Activated naive CD8-positive, alpha-beta T cell treated with anti-CD3 and anti-CD28 coated beads for 36 hours (primary cell): ENCODE measurements at places on chromosomes 7 and 10. TPM values are rescaled to one million over a fixed set of nuclear protein-coding genes. Genes with fewer than 3 reads are reported as not detected.

ACTL6B gene
- not detected for total RNA-seq

SLC16A9 gene
- 2.4 TPM for total RNA-seq

ETV1 gene
- not detected for total RNA-seq

FLNC gene
- total RNA-seq = 0.23 TPM

EGFR gene
- not detected for total RNA-seq

AGAP9 gene
- total RNA-seq = 2.8 TPM

IL6 gene
- 0.60 TPM for total RNA-seq

TYSND1 gene
- total RNA-seq = 15.9 TPM

- no peak for DNase-seq
- no peak overlapping the region for H3K4me3 ChIP-seq
- H3K4me1 ChIP-seq = no peaks in the 10 kb centered on the region
- H3K36me3 ChIP-seq = no peaks in the 10 kb centered on the region
- H3K27ac ChIP-seq = no peak overlapping the region
- H3K27me3 ChIP-seq = peaks cover 3% of the 10 kb centered on the region
These were observed 472.6 kb downstream of the PLXNA4 start for GRCh38 chr7:132103718-132104117.

DNA sequence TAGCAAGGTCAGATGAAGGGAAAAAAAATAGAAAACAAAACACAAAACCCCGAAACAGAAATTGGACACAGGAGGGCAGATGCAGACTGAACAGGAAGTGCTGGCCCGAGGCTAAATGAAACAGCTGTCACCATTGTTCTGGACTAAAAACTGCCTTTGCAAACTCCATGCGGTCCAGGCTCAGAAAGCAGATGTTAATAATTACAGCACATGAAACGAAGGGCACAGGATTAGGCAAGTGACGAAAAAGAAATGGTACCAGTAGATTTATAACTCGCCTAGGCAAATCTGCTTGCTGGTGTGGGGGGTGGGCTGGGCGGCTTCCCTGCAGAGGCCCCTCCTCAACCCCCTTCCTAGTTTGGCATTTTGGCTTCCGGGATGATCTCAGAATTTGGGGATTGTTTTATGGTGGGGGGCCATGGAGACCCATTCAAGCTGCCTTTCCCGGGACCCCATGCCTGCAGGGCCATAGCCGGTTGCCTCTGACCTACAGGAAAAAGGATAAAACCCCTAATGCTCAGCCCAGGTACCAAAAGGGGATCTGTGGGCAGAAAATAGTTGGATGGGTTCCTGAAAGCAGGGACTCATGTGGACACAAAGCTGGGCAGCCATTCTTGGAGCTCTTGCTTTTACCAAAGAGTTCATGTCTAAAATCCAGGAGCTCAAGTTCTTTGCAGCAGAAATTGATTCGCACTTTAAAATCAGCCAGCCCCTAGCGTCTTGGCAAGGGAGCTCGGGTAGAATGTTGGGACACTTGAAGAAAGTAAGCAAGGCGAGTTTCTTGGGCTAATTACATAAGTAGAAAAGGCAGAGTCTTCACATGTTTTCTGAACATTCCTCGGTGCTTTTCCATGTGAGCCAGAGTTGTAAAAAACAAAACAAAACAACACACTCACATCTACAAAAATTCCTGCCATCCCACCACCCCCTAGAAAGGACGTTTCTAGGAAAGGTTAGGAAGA lies 39.0 kb upstream of the EMX2 start:
- DNase-seq = no peak
- H3K4me3 ChIP-seq = no peak overlapping the region
- H3K36me3 ChIP-seq = no peaks in the 10 kb centered on the region
- no peak overlapping the region for H3K27ac ChIP-seq
- no peaks in the 10 kb centered on the region for H3K4me1 ChIP-seq

DNA sequence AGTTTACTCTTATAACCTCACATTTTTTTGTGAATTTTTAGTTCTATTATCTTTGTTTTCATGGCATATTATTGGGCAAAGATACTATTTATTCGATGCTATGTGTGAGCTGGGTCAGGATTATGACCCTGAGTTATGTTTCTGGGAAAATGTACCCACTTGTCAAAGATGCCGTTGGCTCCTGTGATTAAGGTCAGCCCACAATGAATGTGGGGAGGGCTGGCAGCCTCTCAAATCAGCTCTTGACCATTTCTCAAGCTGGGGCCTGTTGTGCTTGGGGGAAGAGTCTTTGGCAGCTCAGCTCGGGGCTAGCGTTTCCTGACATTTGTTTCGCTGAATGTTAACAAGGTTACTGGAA lies 97.5 kb downstream of the TCF7L2 start:
- H3K36me3 ChIP-seq = no peaks in the 10 kb centered on the region
- H3K27ac ChIP-seq = no peak overlapping the region
- peaks cover 20% of the 10 kb centered on the region for H3K4me1 ChIP-seq
- H3K4me3 ChIP-seq = no peak overlapping the region

GRCh38 chr10:131079314-131079713 lies 232.2 kb downstream of the TCERG1L start:
- H3K4me1 ChIP-seq = peaks cover 17% of the 10 kb centered on the region
- no peaks in the 10 kb centered on the region for H3K27me3 ChIP-seq
- H3K4me3 ChIP-seq = no peak overlapping the region
- no peak overlapping the region for H3K27ac ChIP-seq

DNA sequence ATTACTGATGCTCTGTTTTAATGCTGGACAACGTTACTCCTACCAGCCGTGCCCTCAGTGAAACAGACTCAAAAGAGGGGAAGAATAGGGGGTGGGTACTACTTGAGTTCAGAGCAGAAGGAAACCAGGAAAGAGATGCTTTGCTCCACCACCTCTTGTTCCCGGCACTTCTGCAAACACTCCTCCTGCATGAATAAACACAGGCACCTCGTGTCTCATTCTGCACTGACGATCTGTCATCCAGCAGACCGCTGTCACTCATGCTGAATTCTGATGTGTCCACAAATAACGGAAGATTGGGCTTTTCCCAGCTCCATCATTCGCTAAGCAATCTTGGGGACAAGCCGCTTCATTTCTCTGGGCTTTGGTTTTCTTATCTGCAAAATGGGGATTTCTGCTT lies 26.7 kb downstream of the YWHAG start:
- H3K27me3 ChIP-seq = no peaks in the 10 kb centered on the region
- peaks cover 30% of the 10 kb centered on the region for H3K4me1 ChIP-seq
- H3K27ac ChIP-seq = no peak overlapping the region
- H3K4me3 ChIP-seq = no peak overlapping the region

GRCh38 chr10:14592026-14592425 lies 182.7 kb downstream of the FAM107B start:
- H3K4me3 ChIP-seq = no peak overlapping the region
- H3K27ac ChIP-seq = no peak overlapping the region
- peaks cover 74% of the 10 kb centered on the region for H3K36me3 ChIP-seq
- H3K27me3 ChIP-seq = no peaks in the 10 kb centered on the region
- no peak for DNase-seq

DNA sequence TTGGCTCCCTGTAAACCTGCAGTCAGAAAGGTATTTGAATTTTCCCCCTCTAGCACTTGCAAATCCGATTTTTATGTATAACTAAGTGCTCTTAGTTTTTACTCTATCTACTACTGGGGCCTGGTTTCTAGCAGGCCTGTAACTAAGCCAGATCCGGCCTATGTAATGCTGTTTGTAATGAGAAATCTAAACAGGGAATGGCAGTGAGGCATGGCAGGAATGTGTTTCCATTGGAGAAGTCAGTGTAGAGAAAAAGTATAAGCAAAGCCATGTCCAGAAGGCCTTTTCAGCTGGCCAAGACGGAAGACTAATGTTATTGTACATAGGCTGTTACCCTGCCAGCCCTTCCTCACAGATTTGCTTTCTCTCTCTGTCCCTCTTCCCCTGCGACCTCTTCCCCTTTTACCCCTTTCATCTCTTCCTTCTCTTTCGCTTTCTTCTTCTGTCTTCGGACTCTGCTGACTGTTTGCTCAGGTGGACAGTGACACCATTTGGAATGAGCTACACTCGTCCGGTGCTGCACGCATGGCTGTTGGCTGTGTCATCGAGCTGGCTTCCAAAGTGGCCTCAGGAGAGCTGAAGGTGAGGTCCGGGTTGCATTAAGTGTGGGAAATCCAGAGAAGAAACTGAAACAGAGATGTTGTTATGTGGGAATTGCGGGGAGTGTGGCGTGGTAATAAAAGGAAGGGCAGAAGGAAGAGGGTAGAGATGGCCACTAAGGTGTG lies 297.5 kb downstream of the HDAC9 start:
- no peak overlapping the region for H3K27ac ChIP-seq
- DNase-seq = no peak
- H3K4me1 ChIP-seq = no peaks in the 10 kb centered on the region
- H3K4me3 ChIP-seq = no peak overlapping the region
- no peaks in the 10 kb centered on the region for H3K27me3 ChIP-seq

DNA sequence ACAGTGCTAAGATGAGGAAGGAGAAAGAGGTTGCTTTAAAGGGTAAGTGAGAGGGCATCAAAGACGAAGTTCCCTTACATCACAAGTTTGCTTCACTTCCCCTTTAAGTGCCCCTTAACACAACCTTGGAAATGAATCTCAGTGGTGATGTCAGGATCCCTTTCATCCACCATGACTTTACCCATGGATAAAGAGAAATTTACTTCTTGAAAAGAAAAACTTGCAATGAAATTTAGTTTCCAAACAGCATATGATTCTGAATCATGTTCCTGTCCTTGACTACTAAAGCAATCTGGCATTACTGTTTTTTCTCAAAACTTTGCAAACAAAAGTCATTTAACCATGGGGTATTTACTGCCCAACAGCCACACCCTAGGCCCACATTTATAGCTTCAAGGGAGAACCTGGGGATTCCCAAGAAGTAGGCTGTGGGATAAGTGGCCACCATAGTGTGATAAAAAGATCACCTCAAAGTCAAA lies 135.9 kb downstream of the ITGB8 start:
- no peaks in the 10 kb centered on the region for H3K36me3 ChIP-seq
- H3K27me3 ChIP-seq = no peaks in the 10 kb centered on the region
- no peak for DNase-seq
- H3K4me3 ChIP-seq = no peak overlapping the region
- no peaks in the 10 kb centered on the region for H3K4me1 ChIP-seq

GRCh38 chr10:114042895-114043531 lies 653 bp upstream of the ADRB1 start:
- peaks cover 13% of the 10 kb centered on the region for H3K4me1 ChIP-seq
- H3K36me3 ChIP-seq = no peaks in the 10 kb centered on the region
- H3K27ac ChIP-seq = no peak overlapping the region
- DNase-seq = peak; percentile 14

GRCh38 chr10:120990831-120991230 lies 139.7 kb downstream of the WDR11 start:
- DNase-seq = no peak
- H3K4me1 ChIP-seq = no peaks in the 10 kb centered on the region
- no peaks in the 10 kb centered on the region for H3K36me3 ChIP-seq
- H3K4me3 ChIP-seq = no peak overlapping the region
- H3K27ac ChIP-seq = no peak overlapping the region
- H3K27me3 ChIP-seq = peaks cover 16% of the 10 kb centered on the region

GRCh38 chr7:26705567-26705966 lies 158.8 kb downstream of the SKAP2 start:
- H3K27ac ChIP-seq = no peak overlapping the region
- peaks cover 3% of the 10 kb centered on the region for H3K27me3 ChIP-seq
- H3K36me3 ChIP-seq = no peaks in the 10 kb centered on the region
- no peak for DNase-seq
- no peak overlapping the region for H3K4me3 ChIP-seq
